ENCODE measurements at places on chromosomes 16 and 17.

- DNase-seq, result no peak
These were observed 17.8 kb downstream of the HNF1B start for GRCh38 chr17:37726891-37727675.

GRCh38 chr17:49438436-49439278, 24.0 kb upstream of the PHB1 start:
- peak; percentile 20 for DNase-seq

DNA sequence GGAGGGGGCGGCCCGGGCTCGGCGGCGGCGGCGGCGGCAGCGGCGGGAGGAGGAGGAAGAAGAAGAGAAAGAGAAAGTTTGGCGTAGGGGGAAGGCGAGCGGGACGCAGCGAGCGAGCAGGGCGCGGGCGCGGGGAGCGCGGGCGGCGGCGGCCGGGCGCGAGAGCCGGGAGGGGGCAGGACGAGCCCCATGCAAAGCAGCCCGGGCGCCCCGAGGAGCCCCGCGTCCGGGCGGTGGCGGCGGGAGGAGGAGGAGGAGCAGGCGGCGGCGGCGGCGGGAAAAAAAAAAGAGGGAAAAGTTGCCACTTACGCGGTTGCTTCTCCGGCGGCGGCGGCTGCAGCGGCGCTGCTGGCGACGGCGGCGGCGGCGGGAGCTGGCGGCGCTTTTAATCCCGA, 10.3 kb upstream of the ZFHX3 start:
- no peak for DNase-seq

DNA sequence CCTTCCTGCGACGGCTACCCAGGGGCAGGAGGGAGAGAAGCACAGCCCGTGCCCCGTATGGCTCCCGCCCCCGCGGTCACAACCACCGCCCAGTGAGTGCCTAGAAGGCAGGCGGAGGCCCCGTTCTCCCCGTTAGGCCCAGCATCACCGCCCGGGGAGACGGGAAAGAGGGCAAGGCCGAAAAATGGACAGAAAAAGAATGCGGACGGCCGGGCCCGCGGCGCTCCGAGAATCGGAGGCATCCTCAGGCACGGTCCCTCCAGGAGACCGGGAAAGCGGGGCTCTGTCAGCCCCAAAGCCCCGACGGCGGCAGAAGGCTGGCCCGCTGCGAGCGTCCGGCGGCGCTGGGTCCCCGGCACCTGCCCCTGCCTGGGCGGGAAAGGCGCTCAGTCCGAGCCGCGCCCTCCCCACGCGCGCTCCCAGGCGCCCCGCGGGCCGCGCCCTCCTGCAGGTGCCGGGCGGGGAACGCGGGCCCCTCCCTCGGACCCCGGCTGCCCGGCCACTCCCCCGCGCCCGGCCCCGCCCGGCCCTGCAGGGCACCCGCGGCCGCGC, 407 bp downstream of the MCRIP1 start:
- DNase-seq, result no peak

- no peak for DNase-seq
These were observed 277.0 kb upstream of the PSMD7 start for GRCh38 chr16:74019612-74020011.

DNA sequence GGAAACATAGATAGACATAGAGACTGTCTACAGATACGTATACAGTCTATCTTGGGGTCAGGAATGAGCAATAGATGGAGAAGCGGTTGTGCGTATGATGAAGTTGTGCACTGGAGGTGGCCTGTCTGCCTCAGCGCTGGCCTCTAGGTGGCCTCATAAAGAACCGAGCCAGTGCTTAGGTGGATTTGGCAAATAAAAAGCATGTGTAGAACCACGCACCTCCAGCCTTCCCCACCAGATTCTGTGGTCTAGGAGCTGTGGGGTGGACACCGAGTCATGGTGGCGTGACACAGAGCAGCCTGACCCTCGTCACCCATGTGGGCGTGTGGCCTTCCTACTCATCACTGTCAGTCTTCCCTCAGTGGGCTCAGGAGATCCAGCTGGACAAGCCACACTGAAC, 34.0 kb downstream of the PGS1 start:
- no peak for DNase-seq

GRCh38 chr17:60095381-60095780, 16.7 kb upstream of the HEATR6 start:
- DNase-seq, result no peak

DNA sequence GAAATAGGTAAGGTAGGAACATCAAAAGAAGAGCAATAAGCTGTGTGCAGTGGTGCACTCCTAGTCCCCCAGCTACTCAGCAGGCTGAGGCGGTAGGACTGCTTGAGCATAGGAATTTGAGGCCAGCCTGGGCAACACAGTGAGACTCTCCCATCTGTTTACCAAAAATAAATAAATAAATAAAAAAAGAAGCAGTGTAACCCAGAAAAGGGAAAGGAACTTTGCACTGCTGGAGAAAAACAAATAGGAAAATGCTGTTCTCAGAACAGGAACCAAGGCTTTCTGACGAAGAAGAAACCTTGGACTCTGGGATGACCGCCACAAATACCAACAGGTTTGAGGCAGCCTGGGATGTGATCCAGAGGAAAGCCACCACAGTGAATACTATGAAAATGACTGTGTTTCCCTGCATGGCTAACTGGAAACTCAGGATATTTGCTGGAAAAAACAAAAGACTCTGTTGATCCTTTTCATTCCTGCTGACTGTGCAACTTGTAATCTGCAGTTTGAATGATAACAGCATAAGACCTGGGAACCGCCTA, 41.2 kb downstream of the TTC19 start:
- DNase-seq, result no peak

GRCh38 chr17:9239793-9240658, 218.7 kb downstream of the NTN1 start:
- no peak for DNase-seq

DNA sequence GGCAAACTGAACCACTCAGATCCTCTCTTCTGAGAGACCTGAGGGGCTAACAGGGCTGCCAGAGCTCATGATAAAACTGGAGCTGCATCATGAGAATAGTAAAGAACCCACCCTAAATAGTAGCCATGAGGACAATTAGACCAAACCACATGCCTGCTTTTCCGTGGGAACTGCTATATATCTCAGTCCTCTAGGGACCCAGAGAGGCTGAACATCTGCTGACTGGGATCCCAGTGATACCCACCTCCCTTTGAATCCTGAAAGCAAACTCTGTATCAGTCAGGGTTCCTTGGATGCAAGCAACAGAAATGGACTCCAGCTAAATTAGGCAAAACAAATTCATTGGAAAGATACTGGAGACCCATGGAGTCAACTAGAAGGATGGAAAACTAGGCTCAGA, 6.5 kb downstream of the MT1X start:
- DNase-seq, result peak; percentile 46

All from NCI-H524 (cell line).